MG63 (cell line): ENCODE measurements at places on chromosomes 12 and 14. TPM values are rescaled to one million over a fixed set of nuclear protein-coding genes. Genes with fewer than 3 reads are reported as not detected.

GRCh38 chr14:92866901-92867865 is 55.8 kb upstream of the CHGA start:
- no peak for DNase-seq

- DNase-seq, result no peak
Observed at GRCh38 chr12:70721656-70722357, 84.6 kb upstream of the PTPRB start.

DNA sequence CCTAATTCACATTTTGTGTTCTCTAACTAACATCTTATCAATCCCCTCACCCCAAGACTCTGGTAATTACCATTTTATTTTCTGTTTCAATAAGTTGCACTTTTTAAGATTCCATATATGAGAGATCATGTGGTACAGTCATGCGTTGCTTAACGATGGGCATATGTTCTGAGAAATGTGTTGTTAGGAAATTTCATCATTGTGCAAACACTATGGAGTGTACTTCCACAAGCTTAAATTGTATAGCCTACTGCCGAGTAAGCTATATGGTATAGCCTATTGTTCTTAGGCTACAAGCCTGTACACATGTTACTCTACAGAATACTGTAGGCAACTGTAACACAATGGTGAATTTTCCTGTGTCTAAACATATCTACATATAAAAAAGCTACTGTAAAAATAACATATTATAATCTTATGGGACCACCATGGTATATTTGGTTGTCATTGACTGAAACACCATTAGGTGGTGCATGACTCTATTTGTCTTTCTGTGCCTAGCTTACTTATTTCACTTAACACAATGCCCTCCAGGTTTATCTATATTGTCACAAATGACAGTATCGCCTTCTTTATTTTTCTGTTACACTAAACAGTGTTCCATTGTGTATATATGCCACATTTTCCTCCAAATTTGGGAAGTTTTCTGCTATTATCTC is 473.4 kb upstream of the LMO3 start:
- no peak for DNase-seq

GRCh38 chr12:92810370-92810769 is 107.6 kb downstream of the PLEKHG7 start:
- DNase-seq, result no peak

- no peak for DNase-seq
Observed at GRCh38 chr12:51368640-51369517, 22.3 kb downstream of the GALNT6 start.

Gene HPD
- 0.56 and 3.1 TPM in 2 replicates for total RNA-seq

DNA sequence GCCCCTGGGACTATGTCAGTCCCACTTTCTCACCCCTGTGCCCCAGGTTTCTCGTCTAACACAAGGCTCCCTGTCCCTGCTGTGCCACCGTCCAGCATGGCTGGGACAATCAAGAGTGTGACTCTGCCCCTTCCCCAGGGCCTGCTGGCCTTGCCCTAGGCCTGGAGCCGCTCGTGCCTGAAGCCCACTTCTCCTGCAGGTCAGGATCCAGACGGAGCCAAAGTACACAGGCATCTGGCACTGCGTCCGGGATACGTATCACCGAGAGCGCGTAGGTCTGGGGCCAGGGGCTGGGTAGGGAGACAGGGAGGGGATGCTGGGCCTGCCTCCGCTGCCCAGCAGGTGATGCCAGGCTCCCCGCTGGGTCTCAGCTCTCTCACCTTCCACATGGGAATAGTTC is 2.8 kb downstream of the SLC25A47 start:
- no peak for DNase-seq
